ENCODE measurements at places on chromosomes 13 and 19.

- no peak for DNase-seq
These were observed 73.2 kb upstream of the MEDAG start for GRCh38 chr13:30832845-30833332.

DNA sequence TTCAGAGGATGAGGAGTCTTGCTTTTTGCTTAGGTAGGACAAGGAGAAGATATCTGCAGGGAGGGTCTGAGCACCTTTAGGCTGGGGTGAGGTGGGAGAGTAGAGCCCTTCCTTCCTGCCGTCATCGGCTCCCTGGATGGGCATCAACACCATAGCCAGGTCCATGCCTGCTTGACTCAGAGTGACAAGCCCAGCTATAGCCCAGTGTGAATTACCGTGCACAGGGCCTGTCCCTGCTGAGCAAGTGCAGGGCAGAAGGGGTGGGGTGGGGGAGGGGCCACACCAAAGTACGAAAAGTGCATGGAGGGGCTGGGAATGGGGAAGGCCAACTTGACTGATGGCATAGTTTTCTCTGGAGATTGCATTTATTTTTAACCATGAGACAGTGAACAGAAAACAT lies 30.3 kb upstream of the RNF113B start:
- no peak for DNase-seq

DNA sequence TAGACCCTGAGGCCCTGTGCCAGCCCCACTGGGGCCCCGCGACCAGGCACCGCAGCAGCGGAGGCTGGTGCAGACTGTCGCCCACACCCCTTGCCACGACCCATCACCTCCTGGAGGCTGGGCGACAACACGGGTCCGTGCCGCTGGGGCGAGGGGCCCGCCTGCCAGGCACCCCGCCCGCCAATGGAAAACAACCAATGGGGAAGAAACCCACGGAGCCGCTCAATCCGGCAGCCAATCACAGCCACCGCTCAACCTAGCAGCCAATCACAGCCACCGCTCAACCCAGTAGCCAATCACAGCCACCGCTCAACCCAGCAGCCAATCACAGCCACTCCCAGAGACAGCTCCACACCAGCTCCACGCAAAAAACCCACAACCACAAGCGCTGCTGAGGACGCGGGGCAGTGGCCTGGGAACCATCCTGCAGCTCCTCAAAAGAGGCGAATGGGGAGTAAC lies 29.7 kb downstream of the GPX4 start:
- DNase-seq: peak; percentile 75

GRCh38 chr13:102597029-102597961 lies 509 bp downstream of the TPP2 start:
- DNase-seq: peak; percentile 17

- no peak for DNase-seq
These were observed 6.5 kb downstream of the KCNN4 start for GRCh38 chr19:43774103-43774939.

DNA sequence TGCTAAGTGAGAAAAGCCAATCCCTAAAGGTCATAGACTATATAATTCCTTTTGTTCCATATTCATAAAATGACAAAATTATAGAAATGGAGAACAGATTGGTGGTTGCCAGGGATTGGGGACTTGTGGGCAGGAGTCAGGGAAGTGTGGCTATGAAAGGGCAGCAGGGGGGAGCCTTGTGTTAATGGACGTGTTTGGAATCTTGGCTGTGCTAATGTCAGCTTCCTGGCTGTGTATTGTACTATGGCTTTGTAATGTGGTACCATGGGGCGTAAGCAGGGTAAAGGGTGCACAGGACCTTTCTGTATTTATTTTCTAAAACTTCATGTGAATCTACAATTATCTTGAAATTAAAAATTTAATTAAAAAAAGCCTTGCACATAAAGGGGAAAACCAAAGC lies 248.5 kb downstream of the UQCRFS1 start:
- DNase-seq: no peak

- DNase-seq: no peak
These were observed 15.9 kb downstream of the LDLR start for GRCh38 chr19:11105014-11105636.
